Cardiac fibroblast (primary cell): ENCODE measurements at places on chromosomes 1 and 21.

DNA sequence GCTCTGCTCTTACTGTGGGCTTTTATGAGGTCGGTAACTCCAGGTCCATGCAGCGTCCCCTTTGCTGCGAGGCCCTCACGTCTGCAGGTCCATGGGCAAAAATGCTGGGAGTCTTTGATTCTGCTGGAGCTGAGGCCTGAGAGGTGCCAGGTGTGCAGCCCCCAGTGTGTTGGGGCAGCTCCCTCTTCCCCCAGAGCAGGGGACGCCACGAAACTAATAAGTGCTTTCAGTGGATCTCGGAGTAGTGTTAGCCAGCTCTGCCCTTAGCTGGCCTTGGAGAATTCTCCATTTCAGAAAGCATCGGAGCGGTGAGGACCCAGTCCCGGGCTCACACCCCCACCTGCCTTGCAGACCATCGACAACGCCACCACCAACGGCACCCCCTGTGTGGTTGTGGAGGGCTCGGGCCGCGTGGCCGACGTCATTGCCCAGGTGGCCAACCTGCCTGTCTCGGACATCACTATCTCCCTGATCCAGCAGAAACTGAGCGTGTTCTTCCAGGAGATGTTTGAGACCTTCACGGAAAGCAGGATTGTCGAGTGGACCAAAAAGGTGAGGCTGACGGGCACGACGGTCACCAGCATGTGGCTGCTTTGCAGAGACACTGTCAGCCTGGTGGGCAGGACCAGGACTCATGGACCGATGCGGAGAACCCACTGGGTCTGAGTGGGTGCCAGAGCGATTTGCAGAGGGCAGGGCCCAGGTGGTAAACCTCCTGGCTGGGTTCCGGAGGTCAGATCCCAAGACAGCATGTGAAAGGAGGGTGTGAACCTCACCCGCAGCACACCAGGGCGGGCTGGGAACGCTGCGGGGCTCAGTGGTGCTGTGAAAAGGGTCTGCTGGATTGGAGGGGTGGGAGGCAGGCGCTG, 25.5 kb downstream of the TRPM2 start:
- DNase-seq: no peak

DNA sequence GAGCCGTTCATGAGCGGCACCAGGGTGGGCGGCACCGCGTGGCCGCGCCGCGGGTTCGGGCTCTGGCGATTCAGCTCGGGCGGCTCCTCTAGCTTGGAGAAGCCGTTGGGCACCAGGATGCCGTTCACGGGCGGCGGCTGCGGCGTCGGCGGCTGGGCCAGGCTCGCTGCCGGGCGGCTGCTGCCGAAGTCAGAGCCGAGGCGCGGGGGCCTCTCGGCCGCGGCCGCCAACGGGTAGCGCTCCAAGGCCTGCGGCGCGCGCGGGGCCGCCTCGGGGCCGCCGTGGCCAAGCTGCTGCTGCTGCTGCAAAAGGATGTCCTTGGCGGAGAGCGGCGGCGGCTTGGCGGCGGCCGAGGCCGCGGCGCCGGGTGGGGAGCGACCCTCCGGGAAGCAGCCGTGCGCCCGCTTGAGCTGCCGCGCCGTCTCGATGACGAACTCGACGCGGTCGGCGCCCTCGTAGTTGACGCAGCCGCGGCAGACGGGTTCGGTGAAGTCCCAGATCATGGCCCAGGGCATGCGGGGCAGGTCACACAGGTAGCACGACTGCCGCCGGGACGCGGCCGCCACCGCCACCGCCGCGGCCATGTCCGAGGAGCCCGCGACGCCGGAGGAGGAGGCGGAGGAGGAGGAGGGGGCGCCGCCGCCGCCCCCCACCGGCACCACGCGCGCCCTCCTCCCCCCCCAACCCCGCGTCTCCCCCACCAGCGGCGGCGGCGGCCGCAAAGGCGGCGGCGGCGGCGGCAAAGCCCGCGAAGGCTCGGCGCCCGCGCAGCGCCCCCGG, 877 bp downstream of the IRF2BP2 start:
- DNase-seq: peak; percentile 69

DNA sequence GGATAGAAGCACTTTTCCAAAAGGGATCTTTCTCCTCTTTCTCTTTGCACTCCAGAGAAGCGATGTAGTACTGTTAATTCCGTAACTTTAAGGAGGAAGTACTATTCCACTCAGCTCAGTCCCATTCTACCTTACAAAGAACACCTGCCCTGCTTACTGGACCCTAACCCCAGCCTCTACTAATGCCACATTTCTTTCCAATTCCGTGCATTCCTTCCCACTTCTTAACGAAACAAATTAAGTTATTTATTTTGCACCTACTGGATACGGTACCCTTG, 511 bp downstream of the NDC1 start:
- DNase-seq: no peak

GRCh38 chr21:42555756-42556438, 42.2 kb downstream of the SLC37A1 start:
- no peak for DNase-seq

DNA sequence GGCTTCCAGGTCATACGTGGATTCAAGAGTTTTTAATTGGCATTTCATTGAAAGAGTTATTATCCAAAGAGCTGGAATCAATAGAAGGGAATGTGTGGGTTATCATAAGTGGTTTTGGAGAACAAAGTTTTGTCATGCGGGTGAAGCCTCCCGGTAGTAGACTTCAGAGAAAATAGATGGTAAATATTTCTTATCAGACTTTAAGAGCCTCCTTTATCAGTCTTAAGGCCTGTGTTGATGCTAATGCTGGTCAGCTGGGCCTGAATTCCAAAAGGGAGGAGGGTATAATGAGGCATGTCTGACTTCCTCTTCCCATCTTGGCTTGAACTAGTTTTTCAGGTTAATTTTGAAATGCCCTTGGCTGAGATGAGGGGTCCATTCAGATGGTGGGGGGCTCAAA, 89.7 kb downstream of the ITSN1 start:
- no peak for DNase-seq

- no peak for DNase-seq
These were observed 191.5 kb downstream of the SIPA1L2 start for GRCh38 chr1:232438476-232438875.
